ENCODE measurements at places on chromosomes 5 and 9.

DNA sequence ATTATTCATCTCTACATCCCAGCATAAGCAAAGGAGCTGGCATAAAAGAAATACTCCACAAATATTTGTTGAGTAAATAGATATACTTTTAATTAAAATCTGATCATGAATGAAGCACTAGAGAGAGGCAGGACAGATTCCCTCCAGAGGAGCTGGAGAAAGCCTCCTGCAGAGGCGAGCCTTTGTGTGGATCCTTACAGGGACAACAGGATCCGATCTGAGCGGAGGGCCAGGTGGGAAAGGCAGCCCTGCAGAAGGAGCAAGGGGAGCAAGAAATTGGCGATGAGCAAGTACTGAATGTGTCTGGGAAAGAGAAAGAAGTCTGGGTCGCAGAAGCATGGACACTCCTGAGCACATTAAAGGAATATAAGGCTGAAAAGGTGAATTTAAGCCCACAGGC lies 69.4 kb downstream of the EBF1 start:
- H3K4me1 ChIP-seq: peaks cover 9% of the 10 kb centered on the region
- H3K4me3 ChIP-seq: no peak overlapping the region
- H3K27ac ChIP-seq: no peak overlapping the region
- no peak for DNase-seq

- H3K4me3 ChIP-seq: peak overlapping the region; percentile 73
- H3K36me3 ChIP-seq: no peaks in the 10 kb centered on the region
- DNase-seq: no peak
- peak overlapping the region; percentile 66 for H3K27ac ChIP-seq
- H3K27me3 ChIP-seq: no peaks in the 10 kb centered on the region
Measured at GRCh38 chr9:137604345-137605086, 970 bp upstream of the ARRDC1 start.

GRCh38 chr5:65451436-65451835 lies 30.3 kb downstream of the ADAMTS6 start:
- peaks cover 3% of the 10 kb centered on the region for H3K36me3 ChIP-seq
- no peak for DNase-seq
- no peak overlapping the region for H3K4me3 ChIP-seq

DNA sequence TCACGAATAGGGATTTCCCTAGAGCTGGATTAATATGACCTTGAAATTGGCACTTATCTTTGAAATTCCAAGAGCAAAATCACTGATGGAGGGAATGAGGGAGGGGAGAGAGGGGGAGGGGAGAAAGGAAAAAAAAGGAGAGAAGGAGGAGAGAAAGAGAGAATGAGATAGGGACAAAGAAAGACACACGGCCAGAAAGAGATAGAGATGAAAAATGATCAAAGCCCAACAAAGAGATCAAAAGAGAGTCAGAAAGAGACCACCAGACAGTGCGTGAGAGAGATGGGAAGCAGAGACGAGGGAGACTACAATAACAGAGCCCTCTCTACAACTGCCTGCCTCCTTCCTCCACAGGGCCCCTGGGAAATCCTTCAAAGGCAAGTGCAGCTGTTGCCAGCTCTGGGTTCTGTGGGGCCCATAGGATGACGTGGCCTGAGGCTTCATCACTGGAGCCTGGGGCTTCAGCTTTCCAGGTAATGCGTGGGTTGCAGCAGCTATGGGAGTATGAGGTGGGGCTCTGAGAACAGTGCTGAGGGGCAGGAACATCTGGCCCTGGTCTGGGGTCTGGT lies 58.3 kb upstream of the SHB start:
- H3K36me3 ChIP-seq: no peaks in the 10 kb centered on the region
- H3K4me3 ChIP-seq: no peak overlapping the region
- no peak for DNase-seq
- no peaks in the 10 kb centered on the region for H3K27me3 ChIP-seq

DNA sequence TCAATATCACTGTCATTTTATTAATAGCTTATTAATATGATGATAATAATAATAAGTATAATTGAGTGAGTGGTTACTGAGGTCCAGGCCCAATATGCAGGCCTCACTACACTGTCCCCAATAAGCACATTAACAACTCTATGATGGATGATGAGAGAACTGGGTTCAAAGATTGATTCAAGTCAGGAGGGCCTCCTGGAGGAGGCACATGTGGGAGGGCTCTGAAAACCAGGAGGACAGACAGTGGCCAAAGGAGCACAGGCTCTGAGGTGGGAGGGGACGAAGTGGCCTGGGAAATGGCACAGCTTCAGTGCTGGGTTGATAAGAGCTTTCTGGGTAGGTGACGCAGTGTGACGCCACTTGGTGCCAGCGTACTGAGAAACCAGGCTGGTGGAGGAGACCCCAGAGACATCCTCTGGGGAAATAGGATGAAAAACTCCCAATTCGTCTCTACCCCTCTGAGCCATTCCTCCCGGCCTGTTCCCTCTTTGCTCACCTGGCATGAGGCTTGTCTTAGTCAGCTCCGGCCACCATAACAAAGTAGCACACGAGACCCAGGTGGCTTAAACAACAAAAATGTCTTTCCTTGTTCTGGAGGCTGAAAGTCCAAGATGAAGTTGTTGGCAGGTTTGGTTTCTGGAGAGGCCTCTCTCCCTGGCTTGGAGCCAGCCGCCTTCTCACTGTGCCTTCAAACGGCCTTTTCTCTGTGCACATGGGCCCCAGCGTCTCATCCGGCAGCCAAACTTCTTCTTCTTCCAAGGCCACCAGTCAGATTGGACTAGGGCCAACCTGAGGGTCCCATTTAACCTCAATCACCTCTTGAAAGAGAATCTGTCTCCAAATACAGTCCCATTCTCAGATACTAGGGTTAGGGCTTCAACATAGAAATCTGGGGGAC lies 31.6 kb downstream of the NTNG2 start:
- no peak overlapping the region for H3K27ac ChIP-seq
- H3K4me1 ChIP-seq: no peaks in the 10 kb centered on the region
- no peaks in the 10 kb centered on the region for H3K27me3 ChIP-seq
- no peak overlapping the region for H3K4me3 ChIP-seq

GRCh38 chr9:137266162-137266527 lies 11.0 kb downstream of the NELFB start:
- DNase-seq: no peak
- H3K27me3 ChIP-seq: no peaks in the 10 kb centered on the region
- peaks cover 10% of the 10 kb centered on the region for H3K4me1 ChIP-seq
- peaks cover 55% of the 10 kb centered on the region for H3K36me3 ChIP-seq
- no peak overlapping the region for H3K27ac ChIP-seq
- no peak overlapping the region for H3K4me3 ChIP-seq

- no peak overlapping the region for H3K4me3 ChIP-seq
- H3K36me3 ChIP-seq: no peaks in the 10 kb centered on the region
- no peak for DNase-seq
- H3K27ac ChIP-seq: no peak overlapping the region
- H3K27me3 ChIP-seq: no peaks in the 10 kb centered on the region
Measured at GRCh38 chr5:2170761-2171160, 288.0 kb upstream of the IRX4 start.

GRCh38 chr9:77647267-77648233 lies 572 bp downstream of the GNA14 start:
- H3K4me1 ChIP-seq: no peaks in the 10 kb centered on the region
- no peaks in the 10 kb centered on the region for H3K36me3 ChIP-seq
- H3K27me3 ChIP-seq: no peaks in the 10 kb centered on the region
- no peak overlapping the region for H3K27ac ChIP-seq
- H3K4me3 ChIP-seq: peak overlapping the region; percentile 70

- H3K27me3 ChIP-seq: no peaks in the 10 kb centered on the region
- no peak for DNase-seq
- H3K4me3 ChIP-seq: no peak overlapping the region
Measured at GRCh38 chr5:132080595-132080994, 7.0 kb downstream of the CSF2 start.

DNA sequence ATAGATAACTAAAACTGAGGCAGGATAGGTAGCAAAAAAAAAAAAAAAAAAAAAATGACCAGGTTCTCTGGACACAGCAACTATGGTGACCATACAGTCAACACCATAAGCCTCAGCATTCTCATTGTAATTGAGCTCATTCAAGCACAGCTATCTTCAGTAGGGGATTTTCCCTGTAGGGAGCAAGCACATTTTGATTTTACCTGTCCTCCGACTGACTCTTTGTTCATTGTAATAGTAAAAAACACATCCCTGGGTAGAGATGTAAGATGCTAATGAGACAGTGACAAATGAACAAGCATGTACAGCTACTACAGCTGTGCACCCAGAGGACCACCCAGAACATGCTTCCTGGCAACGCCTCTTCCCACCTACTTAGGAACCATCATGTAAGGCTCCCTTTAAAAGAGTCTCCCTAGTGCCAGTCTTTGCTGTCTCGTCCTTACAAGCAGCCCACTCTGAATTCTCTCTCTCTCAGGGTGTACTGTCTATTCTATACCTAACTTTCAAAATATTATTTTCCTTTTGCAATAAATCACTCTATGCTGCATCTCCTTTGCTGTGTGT lies 65.0 kb upstream of the FBXW11 start:
- no peaks in the 10 kb centered on the region for H3K4me1 ChIP-seq
- no peaks in the 10 kb centered on the region for H3K36me3 ChIP-seq
- DNase-seq: no peak
- no peak overlapping the region for H3K4me3 ChIP-seq

GRCh38 chr9:137828527-137829259 lies 48.9 kb upstream of the CACNA1B start:
- H3K36me3 ChIP-seq: peaks cover 78% of the 10 kb centered on the region
- no peak for DNase-seq

DNA sequence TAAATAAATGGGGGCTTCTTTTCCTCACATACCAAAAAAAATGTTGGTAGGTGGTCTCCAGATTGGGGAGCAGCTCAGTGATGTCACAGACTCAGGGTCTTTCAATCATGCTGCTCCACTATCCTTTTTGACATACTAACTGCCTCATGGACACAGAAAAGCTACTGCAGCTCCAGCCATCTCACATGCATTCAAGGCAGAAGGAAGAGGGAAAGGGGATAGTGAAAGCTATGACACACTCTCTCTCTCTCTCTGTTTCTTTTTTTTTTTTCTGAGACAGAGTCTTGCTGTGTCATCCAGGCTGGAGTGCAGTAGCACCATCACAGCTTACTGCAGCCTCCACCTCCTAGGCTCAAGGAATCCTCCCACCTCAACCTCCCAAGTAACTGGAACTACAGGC lies 7.9 kb upstream of the ADGRD2 start:
- H3K27me3 ChIP-seq: no peaks in the 10 kb centered on the region
- H3K27ac ChIP-seq: no peak overlapping the region
- H3K36me3 ChIP-seq: no peaks in the 10 kb centered on the region
- DNase-seq: no peak
- H3K4me3 ChIP-seq: no peak overlapping the region

DNA sequence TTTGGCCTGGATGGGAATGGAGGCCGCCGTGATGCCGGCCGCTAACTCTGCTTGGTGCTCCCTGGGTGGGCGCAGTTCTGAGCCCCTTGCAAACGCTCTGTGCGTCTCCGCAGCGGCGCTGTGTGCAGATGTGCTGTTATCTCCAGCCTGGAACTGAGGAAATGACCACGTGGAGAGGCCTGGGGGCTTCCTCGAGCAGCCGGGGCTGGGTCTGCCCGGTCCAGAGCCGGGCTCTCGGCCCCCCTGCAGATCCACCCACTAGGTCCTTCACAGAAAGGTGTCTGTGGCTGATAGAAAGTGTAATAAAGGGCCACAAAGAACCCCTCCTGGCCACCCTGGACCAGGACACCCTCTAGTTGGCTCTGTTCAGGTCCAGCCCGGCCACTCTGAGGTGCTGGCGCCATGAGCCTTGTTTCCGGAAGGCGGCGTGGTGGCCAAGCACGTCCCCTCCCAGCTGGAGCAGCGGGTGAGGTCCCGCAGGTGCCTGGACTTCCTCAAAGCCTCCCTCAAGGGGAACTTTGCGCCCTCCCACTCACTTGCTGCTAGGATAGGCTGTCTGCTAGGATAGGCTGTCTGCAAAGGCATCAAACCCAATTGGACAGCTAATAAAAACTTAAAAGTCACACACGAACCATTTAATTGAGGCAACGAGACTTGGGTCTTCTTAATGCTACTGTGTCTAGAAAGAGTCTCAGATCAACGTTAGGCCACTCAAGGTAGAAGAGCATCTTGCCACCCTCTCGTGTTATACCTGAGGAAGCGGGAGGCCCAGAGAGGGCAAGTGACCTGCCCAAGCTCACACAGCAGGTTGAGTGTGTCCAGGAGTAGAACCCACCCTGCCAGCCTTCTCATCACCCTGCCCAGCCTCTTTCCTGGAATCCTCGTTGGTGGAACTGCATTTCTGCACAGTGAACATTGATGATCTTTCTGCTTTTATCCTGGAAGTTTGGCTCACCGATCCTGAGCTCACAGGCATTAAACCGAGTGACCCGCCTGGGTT lies 109.3 kb upstream of the FCN2 start:
- peaks cover 67% of the 10 kb centered on the region for H3K36me3 ChIP-seq
- H3K27ac ChIP-seq: no peak overlapping the region
- DNase-seq: no peak
- H3K4me3 ChIP-seq: no peak overlapping the region
- no peaks in the 10 kb centered on the region for H3K27me3 ChIP-seq

GRCh38 chr9:121450241-121450640 lies 49.4 kb downstream of the GGTA1 start:
- no peak overlapping the region for H3K4me3 ChIP-seq
- peaks cover 11% of the 10 kb centered on the region for H3K36me3 ChIP-seq
- H3K27ac ChIP-seq: no peak overlapping the region
- no peaks in the 10 kb centered on the region for H3K27me3 ChIP-seq
- no peak for DNase-seq

DNA sequence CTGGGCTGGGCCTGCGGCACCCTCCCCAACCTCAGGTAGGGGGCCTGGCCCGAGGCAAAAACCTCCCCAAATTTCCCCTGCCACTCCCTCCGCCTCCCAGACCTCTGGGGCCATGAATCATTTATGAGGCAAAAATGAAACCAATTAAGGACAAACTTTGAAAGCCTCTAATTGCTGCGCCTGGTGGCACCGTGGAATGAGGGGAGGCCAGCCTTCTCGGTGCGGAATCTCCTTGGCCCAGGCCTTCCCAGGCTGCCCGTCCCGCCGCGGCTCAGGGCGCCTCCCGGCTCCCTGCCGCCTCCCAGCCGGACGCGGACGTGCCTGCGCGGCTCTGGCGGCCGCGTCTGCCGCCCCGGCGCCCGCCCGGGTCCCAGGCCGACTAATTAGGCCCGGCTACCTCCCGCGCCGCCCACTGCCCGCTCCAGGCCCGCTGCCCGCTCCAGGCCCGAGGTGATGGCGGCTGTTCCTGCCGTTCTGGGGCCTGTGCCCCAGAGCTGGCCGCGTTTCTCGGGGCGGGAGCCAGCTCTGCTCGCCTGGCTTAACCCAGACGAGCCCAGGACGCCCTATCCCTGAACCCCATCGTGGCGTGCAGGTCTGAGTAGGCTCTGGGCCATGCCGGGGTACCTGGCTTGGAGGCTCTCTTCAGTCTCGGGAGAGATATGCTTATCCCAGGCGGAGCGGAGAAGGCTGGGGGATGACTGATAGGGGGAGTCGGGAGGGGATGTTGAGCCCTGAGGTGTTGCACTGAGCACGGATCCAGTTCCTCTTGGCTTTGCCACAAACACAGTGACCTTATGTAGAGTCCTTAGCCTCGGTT lies 20.1 kb downstream of the CXXC5 start:
- H3K36me3 ChIP-seq: no peaks in the 10 kb centered on the region
- H3K27me3 ChIP-seq: no peaks in the 10 kb centered on the region
- peak overlapping the region; percentile 96 for H3K27ac ChIP-seq
- DNase-seq: no peak
- peaks cover 86% of the 10 kb centered on the region for H3K4me1 ChIP-seq
- peak overlapping the region; percentile 62 for H3K4me3 ChIP-seq

GRCh38 chr9:127968700-127969383 lies 11.9 kb downstream of the EEIG1 start:
- H3K4me3 ChIP-seq: no peak overlapping the region
- peaks cover 87% of the 10 kb centered on the region for H3K4me1 ChIP-seq
- H3K27ac ChIP-seq: peak overlapping the region; percentile 98
- DNase-seq: peak; percentile 83
- H3K36me3 ChIP-seq: no peaks in the 10 kb centered on the region
- no peaks in the 10 kb centered on the region for H3K27me3 ChIP-seq

GRCh38 chr9:69885474-69885929 lies 64.9 kb downstream of the CFAP95 start:
- no peak overlapping the region for H3K4me3 ChIP-seq
- no peak overlapping the region for H3K27ac ChIP-seq
- DNase-seq: no peak
- H3K36me3 ChIP-seq: no peaks in the 10 kb centered on the region
- no peaks in the 10 kb centered on the region for H3K4me1 ChIP-seq
